Renal pelvis (tissue), 12 donors: ENCODE measurements at places on chromosomes 2 and 18.

DNA sequence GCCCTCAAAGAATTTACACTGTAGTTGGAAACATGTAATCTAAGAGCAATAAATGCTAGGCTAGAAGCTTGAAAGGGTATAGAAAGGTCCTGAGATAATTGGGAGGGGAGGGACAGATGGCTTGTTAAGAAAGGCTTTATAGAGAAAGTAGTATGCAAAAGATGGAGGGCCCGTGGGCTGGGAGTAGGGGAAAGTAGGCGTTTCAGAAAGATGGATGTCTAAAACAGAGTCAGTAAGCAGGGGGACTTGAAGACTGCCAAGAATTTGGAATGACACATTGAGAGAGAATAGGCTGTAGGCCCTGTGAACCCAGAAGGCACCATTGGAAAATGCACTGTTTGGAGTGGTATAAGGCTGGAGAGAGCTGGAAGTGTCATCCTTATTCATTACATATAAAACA, 822 bp downstream of the PSMG2 start:
- no peak for DNase-seq

- no peak for DNase-seq
Measured at GRCh38 chr2:95539836-95540235, 52.0 kb upstream of the TRIM43 start.

GRCh38 chr2:156333951-156334495, 1.5 kb upstream of the NR4A2 start:
- no peak for DNase-seq

DNA sequence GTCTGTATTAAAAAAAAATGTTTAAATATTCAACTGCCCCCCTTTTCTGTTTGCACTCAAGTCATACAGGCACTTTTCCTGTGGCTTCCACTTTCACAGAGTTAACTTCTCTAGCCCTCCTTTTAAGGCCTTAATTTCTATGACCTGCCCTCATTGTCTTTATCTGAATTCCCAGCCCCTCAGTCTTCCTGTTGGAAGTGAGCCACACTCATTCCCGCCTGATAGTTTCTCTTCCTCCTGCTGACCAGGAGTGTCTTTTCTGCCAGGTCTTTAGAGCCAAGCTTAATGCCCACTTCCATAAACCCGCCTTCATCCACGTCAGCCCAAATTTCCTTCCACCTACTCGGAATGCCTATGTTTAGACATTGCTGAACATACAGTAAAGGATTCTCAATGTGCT, 10.5 kb downstream of the COPS8 start:
- DNase-seq, result no peak
